ENCODE measurements at places on chromosomes 6 and 20.

DNA sequence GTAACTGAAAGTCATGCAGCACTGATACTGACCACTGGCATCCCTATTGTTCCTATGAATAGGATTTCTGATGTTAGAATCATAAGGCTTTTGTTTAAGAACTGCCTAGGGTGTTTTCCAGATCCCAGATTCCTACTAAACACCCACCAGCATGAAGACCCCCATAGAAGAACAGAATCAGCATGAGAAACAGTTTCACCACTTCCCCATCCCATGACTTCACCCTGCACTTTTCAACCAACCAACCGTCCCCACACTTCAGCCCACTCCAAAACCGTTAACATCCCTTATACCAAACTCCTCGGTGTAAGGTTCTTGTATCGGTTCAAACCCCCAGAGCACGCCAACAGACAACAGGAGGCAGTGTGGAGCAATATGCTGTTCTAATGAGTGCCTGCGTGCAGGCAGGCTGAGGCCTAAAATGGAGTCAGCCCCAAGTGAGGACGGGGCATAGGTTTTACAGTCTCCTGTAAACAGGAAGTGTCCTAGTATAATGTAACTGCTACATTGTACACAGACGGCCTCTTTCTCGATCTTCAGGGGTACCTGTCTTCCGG is 11.4 kb upstream of the SSTR4 start:
- no peak for DNase-seq

GRCh38 chr20:46070215-46070900 is 19.4 kb downstream of the NCOA5 start:
- DNase-seq = no peak

GRCh38 chr6:145502416-145502815 is 232.9 kb downstream of the EPM2A start:
- no peak for DNase-seq

DNA sequence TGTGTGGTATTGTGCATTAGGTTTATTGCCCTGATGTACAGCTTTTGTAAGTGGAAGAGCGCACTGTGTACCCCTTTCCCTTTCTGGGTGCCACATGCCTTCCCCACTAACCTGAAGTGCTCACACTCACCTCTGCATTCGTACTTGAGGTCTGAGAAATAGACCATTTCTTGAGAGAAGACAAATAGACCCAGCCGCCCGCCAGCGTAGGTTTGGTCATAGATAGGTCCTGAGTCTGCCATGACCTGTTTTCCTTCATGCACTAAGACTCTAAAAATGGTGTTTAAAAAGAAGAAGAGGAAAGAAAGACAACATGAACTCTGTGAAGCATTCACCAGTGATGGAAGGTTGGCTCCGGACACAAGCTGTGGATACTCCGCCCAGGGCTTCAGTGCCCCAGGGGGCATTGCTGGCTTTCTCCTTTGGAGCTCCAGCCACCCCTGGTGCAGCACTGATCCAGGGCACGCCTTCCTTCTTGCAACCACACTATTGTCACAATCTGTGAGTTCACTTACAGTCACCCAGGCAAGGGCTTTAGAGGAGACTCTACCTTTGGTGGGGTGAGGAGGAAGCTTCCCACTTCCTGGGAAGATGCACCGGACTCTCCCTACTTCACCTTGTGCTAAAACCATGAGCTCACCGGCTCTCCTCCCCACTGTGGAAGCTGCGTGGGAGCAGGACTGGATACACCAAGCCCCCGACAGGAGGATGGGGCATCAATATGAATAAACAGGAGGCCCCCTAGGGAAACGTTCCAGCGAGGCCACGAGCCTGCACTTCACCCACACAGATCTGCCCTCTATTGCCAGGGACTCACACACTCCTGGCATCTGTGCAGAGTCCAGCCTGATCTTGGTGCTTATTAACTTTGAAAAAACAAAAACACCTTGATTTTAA is 33.3 kb downstream of the THBS2 start:
- no peak for DNase-seq

DNA sequence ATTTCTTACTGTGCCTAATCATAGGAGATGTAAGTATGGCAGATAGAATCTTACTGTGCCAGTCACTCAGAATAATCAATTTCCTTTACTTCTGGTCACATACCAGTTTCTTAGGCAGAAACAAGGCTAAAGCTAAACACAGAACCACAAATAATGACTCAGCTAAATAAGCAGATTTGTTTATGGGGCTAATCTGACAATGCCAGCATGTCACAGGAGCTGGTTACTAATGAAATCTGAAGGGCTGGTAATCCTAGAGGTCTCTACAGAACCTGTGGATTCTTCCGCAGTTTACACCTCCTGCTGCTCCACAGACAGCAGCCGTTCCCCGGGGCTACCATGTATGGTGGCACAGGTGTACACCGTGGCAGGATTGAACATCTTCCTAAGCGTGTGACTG is 80.8 kb downstream of the LYRM4 start:
- DNase-seq = no peak

GRCh38 chr6:132259070-132259469 is 142.2 kb downstream of the MOXD1 start:
- DNase-seq = no peak

DNA sequence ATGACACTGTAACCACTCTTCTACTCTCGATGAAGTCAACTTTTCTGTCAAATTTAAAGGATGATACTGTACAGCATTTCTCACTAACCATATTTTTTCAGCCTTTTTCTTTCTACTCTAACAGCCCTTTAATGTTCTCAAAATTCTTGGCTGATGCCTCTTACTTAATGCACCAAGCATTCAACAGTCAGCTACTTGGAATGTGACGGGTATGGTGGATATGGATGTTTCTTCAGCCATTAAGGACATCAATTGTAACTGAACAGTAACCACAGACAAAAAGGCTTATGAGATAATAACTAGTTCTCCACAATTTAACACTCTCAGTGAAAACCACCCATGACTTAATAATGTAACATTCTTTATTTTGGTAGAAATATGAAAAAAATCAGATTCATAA is 467.2 kb upstream of the ZNF337 start:
- DNase-seq = no peak

GRCh38 chr20:50642288-50642803 is 49.0 kb downstream of the RIPOR3 start:
- DNase-seq = no peak

DNA sequence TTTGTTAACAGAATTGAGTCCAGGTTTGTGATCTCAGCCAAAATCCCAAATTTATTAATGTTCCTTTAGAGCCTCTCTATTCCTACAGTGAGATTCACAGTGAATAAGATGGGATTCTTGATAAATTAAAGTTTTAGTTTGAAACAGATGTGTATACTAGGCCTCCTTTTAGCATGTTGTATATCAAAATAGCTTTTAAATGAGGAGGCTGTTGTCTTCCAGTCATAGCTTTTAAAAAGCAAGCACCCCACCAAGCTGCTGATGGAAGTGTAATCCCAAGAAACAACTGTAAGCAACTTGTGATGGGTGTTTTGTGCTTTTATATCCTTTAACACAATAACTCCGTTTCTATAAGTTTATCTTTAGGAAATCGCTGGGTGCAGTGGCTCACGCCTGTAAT is 7.0 kb downstream of the GTF2H5 start:
- DNase-seq = no peak

- no peak for DNase-seq
Observed at GRCh38 chr6:111579816-111580215, 25.9 kb downstream of the TRAF3IP2 start.

DNA sequence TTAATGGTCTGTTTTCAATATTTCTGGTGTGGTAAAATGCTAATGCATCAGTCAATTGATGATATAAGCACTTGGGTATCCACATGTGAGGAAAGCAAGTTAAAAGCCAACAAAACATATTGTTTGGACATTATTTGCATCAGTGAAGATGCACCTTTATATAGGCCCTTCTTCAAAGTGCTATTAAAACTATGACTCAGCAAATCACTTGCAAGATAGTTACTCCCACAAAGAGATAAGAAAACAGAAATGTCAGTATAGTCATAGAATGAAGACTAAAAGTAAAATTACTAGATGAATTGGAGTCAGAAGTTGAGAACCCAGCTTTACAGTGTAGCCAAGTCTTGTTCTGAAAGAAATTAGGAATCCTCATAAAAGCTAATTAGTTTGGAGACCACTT is 14.6 kb upstream of the GRM1 start:
- no peak for DNase-seq

DNA sequence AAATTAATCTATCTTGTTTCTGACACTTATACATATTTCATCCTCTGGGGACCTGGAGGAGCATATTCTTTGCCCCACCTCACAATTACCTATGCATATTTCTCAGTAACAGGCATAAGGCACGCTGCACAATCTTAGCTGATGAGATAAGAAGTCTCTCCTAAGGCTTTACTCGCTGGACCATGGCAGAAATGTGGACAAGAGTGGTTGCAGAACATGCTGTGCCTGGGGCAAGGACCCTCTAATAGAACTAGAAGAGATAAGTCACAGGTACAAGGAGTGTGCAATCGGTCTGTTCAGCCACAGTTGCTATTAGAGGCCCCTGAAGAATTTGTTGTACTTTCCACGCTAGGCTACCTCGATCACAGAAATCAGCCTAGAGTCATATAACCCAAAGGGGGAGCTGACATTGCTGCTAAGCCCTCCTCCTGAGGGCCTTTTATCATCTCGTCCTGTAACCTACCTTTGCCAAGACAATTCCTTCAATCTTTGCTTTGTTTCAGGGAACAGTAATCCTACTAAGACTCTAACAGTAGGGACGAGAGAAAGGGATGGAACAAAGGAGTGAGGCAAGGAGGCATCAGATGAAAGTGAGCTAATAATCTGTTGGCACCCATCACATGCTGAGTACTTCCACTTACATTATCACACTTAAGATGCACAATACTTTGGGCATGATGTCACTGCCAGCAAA is 16.1 kb upstream of the DEFB129 start:
- no peak for DNase-seq

- no peak for DNase-seq
Observed at GRCh38 chr6:70590400-70590799, 23.7 kb downstream of the SDHAF4 start.

DNA sequence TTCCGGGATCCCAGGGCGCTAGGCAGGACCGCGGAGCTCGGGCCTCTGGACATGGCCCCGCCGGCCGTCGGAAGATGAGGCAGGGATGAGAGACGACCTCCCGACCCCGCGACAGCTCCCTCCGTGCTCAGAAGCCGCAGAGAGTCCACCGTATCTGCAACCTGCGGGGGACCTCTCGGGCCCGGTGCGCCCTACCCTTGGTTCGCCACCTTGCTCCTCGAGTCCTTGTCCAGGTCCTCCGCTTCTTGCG is 301 bp downstream of the PPP1R3D start:
- DNase-seq = no peak

DNA sequence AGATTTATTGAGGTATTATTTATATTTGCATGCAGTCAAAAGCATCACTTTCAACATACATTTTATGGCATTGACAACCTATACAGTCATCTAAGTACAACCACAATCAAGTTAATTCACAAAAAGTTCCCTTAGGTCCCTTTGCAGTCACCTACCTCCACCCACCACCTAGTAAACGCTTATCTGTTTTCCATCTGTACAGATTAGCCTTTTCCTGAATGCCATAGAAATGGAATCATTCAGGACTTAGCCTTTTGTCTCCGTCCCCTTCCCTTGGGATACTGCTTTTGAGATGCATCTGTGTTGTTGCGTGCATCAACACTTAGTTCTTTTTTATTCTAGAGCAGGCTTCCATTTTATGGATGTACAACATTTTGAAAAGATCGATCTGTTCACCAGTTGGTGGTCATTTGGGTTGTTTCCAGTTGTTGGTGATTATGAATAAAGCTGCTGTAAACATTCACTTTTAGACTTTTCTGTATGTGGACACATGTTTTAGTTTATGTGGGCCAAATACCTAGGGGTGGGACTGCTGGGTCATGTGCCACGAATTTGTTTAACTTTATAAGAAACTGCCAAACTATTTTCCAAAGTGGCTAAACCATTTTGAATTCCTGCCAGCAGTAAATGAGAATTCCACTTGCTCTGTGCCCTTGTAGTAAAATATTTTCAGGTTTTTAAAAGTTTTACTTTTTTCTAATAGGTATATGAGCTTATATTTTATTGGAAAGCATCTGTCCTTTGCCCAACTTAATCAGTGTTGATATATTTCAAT is 17.6 kb upstream of the IFNGR1 start:
- DNase-seq = no peak
